LoVo (cell line): ENCODE measurements at places on chromosomes 7 and 10.

- DNase-seq = no peak
Measured at GRCh38 chr10:88557256-88557655, 25.9 kb downstream of the RNLS start.

- DNase-seq = peak; percentile 78
Measured at GRCh38 chr7:12389089-12389700, 14.5 kb downstream of the VWDE start.

DNA sequence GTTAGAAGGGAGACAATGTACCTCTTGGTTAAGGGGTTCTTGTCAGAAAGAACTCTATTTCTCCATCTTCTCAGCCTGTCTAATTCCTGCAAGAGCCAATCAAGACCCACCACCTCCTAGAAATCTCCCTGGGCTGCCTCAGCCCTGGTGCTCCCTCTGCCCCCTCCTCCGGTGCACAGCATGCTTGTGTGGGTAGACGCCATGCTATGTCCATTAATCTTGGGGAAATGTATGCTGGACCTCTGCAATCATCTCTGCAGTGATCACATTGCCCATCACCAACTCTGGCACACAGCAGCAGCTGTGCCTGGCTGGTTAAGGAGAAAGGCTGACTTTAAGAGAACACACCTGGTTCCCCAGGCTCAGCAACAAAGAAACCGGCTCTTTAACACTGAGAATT lies 37.3 kb downstream of the SH3PXD2A start:
- DNase-seq = no peak

- DNase-seq = no peak
Measured at GRCh38 chr7:132436121-132436520, 140.1 kb downstream of the PLXNA4 start.

DNA sequence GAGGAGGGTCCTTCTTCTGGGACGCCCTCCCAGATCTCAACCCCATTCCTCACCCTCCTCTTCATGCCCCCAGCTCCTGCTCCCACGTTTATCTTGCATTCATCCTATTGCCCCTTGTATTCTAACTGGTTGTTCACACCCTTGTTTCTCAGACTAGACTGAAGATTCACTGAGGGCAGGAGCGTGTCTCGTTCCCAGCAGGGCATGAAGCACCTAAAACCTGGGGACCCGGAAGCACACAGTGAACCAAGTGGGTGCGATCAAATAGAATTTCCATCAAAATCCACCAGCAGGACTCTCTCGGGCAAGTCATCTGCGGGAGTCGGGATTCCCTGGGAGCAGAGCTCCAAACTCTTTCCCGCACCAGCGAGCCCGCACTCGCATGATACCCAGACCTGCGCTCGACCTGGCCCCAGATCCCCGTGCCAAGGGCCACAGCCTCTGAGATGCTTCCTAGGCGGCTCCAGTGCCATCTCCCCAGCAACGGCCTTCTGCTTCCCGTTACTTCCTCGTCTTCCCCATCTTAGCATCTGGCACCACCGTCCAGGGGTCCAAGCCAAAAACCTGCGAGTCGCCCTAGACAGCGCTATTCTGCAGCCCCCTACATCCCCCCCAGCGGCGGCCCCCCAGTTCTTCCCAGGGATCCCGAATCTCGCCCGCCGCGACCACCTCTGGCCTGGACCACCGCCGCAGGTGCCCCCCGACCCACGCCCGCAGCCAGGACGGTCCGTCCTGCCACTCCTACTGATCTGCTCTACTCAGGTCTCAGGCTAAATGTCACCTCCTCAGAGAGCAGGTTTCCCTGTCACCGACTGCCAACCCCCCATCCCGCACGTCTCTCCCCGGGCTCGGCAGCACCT lies 6.1 kb upstream of the GBX1 start:
- DNase-seq = no peak

DNA sequence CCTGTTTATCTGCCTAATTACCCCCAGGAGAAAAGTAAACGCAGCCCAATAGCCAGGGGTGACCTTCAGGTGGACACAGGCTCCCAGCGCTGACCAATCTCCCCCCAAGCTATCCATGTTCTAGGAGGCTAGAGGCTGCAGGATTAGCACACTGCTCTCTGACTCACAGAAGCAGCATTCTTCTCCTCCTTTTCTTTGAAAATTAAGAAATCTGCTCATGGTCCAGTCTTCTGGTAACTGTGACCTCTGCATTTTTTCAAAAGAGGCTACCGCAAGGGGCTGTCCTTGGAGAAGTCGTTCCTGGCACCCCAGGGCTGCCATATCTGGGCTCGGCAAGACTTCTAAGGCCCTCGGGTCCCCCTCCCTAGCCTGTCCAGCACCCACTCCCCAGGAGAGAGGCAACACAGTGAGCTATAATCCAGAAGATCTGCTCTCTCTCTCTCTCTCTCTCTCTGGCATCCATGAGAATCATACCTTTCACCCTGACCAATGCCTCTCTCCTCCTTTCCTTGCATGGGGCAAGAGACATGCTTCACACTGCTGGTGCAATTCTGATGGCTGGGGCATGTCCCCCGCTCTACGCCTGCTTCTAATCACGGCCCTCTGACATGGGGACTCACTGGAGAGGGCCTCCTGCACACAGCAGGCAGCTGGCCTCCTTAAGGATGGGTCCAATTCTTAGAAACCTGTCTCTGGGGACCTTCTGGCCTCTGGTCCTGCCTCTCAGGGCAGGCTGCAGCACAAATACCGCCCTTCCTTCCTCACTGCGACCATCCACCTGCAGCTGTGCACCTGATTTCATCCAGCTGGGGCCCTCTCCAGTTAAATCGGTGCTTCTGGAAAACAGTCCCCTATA lies 27.3 kb downstream of the ANXA11 start:
- DNase-seq = no peak

GRCh38 chr7:141301544-141301943 lies 227.7 kb downstream of the TMEM178B start:
- DNase-seq = no peak

DNA sequence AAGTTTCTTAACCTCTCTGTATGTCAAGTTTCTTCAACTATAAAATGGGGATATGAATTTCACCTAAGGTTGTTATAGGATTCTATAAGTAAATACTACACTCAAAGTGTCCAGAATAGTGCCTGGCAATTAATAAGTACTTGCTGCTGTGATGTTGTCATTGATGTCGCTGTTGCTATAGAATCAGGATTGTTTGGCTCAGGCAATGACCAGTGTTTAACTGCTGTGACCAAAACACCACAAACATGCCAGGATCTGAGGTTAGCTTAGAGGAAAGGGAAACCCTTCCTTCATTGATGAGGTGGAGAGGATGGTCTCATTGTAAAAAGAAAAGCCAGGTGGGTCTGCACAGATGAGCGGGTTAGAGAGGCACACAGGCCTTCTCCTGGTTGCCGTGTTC lies 223.1 kb upstream of the INHBA start:
- no peak for DNase-seq
